ENCODE measurements at places on chromosomes 7 and 10.

- DNase-seq: no peak
Measured at GRCh38 chr7:17631061-17631460, 309.2 kb downstream of the SNX13 start.

- DNase-seq: no peak
Measured at GRCh38 chr7:151520419-151521261, 945 bp upstream of the RHEB start.

DNA sequence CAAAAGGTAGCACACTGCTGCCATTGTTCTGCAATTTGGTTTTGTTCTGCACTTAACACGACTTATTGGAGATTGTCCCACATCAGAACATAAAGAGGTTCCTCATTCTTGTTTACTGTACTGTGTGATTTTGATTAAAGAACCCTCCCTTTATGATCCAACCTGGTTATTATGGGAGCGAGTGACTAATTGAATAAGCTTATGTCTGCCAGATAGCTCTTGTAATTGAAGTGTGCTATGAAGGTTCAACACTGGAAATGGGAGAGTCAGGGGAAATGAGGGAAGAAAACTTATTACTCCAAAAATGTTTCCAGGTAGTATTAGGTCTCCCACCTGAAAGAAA is 33.9 kb downstream of the CASP7 start:
- no peak for DNase-seq

DNA sequence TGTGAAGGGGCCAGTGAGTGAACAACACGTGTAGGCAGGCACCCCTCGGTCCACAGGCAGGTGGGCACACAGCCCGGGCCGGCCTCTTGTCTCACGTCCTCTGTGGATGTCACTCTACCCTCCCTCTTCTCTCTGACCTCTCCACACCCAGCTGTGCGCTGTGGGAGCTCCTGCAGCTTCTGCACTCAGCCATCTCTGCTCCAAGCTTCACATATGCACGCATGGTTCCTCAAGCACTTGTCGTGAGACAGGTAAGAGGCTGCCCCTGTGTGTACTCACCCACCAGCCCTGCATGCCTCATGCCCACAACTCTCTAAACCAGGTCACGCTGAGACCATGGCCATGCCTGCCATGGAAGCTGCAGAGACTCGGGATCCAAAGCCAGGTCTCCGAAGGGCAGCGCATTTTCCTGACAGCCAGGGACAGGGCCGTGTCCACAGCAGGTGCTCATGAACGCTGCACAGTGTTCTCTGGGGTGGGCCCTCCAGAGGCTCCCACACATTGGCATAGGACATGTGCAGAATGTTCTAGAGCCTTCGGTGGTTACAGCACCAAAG is 477.5 kb downstream of the PTPRN2 start:
- no peak for DNase-seq

DNA sequence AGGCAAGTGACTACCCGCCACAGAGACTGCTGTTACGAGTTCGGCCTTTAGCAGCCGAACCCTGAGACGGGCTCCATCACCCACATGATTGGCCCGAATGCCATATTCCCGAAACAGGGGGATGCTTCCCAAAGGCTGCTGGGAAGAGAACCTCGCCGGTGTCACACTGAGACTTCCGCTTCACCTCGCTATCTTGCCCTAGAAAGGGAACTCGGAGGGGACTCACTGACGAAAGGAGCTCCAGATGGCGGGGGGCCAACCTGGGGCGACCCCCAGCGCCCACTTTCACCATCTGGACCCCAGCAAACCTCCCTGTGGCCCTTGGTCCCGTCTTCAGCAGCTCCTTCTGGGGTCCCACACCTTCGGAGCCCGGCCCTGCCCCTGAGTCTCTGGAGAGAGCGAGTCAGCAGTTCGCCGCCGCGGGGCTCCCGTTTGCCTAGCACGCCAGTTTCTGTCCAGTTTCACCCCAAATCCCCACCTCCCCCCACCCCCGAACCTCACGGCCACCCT is 529 bp downstream of the HPS1 start:
- no peak for DNase-seq

DNA sequence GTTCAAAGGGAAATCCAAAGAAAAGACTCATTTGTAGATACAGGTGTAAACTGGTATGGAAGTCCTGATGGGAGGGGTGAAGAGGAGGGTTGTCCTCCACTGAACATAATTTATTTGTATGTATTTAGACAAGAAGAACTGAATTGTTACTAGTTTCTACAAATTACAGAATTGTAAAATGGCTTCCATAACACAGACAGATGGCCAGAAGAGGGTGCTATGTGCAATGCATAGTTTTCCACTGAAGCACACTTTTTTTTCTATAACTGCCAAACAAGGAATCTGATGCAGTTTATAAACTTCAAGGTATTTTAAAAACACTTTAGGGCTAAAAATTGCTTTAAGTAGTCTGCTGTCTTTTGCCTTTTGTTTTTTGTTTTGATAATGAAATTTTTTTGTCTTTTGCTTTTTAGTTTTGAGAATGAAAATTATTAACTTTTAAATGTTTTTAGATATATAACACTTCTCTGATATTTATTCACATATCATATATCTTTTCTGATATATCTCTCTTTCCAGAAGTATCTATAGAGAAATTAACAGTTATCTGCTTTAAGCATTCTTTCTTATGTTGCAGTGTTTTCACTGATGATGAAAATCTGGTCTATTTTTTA is 58.5 kb downstream of the PHYHIPL start:
- DNase-seq: peak; percentile 3

- DNase-seq: peak; percentile 2
Measured at GRCh38 chr7:101754424-101755159, 62.8 kb upstream of the CUX1 start.

GRCh38 chr10:131162211-131162610 is 149.3 kb downstream of the TCERG1L start:
- no peak for DNase-seq

- DNase-seq: no peak
Measured at GRCh38 chr10:13590886-13591285, 4.1 kb downstream of the PRPF18 start.

- no peak for DNase-seq
Measured at GRCh38 chr7:30852308-30852684, 59.4 kb upstream of the AQP1 start.

GRCh38 chr10:59036311-59037017 is 140.0 kb upstream of the PHYHIPL start:
- no peak for DNase-seq

DNA sequence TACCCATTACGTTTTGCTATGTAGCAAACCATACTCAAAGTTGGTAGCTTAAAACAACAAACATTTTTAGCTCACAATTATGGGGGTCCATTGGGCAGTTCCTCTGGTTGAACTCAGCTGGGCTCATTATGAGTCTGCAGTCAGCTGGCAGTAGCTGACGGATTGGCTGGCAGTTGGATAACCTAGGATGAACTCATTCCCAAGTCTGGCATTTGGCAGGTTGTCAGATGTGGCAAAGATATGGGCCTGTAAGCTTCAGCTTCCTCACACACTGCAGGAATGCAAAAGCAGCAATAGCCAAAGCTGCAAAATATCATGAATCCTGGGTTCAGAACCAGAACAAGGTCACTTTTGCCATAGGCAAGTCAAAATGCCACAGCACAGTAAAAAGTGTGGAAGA is 412.2 kb upstream of the SORCS1 start:
- DNase-seq: no peak

DNA sequence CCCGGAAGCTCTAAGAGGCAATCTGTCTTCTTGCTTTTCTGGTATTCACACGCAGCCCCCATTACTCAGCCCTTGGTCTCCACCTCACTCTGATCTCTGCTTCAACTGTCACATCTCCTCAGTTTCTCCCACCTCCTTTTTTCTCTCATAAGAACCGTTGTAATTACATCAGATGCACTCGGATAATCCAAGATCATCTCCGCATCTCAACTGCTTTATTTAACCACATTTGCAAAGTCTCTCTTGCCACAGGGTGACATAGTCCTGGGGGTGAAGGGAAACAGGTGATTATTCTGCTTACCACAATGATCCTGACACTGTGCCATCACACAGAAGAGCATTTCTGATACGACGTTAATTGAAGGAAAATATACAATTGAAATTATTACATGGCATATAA is 79.9 kb downstream of the HACD1 start:
- no peak for DNase-seq

GRCh38 chr7:24660546-24660945 is 87.3 kb downstream of the PALS2 start:
- DNase-seq: no peak

DNA sequence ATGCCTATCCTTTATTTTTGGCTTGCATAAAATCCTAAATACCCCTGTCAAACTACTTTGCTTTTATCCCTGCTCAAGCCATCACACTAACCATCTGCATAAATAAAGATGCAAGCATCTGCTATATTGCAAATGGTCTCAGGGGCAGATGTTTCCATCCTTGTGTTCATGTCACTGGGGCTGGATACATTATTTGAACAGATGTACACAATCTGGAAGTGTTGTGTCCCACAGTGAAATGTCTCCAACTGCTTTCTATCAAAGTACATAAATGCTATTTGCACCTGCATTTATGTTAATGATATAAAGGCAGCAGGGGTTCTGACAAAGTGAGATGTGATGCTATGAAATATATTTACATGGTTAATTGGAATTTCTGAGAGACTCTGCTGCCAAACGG is 163.1 kb downstream of the ZNF438 start:
- no peak for DNase-seq

GRCh38 chr10:110850099-110850498 is 21.6 kb upstream of the PDCD4 start:
- no peak for DNase-seq

DNA sequence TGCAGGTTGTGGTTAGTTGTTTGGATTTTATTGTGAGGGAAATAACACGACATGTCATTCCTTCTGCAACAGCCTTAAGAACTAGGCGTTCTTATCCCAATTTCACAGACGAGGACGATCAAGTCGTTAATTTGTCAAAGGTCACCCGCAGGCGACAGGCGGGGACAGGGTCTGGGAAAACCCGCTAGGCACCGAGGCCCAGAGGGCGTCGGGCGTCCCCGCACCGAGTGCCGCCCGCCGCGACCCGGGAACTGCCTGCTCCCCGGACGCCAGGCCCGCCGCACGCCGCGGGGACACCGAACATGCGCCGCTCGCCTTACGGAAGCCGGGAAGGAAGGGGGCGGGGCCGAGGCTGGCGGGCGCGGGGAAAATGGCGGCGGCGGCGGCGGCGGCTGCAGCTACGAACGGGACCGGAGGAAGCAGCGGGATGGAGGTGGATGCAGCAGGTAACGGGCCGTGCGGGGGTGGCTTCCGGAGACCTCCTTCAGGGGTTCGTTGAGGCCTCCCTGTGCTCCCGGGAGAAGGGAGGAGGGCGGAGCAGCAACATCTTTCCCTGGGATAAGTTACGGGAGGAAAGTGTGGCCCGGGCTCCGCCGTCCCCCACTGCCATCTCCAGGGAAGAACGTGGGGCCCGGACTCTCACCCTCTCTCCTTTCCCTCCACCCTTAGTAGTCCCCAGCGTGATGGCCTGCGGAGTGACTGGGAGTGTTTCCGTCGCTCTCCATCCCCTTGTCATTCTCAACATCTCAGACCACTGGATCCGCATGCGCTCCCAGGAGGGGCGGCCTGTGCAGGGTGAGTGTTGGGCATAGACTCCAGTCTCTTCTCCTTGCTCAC is at the start of gene COPS6:
TSS of gene COPS6 (plus strand) at position 349 of the 837 bp plus-strand sequence. CDS start at position 371, 22 bp downstream.
- DNase-seq: peak; percentile 55

DNA sequence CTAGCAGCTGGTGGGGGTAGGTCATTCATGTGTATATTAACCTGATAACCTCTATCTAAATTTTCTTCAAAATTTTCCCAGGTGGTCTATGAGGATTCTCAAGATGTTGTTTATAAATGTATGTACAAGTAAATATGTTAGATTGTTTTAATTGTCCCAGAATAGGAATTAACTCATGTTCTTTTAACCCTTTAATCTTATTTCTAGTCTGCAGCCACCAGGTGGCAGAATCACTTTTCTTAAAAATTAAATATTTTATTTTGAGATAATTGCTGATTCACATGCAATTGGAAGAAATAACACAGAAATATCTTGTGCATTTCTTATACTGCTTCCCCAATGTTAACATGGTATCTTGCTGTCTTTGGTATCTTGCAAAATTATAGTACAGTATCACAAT is 589.5 kb downstream of the ARL4A start:
- DNase-seq: no peak

- peak; percentile 93 for DNase-seq
Measured at GRCh38 chr7:47153058-47153457, 428.9 kb downstream of the TNS3 start.

- peak; percentile 18 for DNase-seq
Measured at GRCh38 chr10:103566536-103566935, 73.0 kb downstream of the NEURL1 start.

- no peak for DNase-seq
Measured at GRCh38 chr10:15369256-15370211, 1.6 kb downstream of the FAM171A1 start.

DNA sequence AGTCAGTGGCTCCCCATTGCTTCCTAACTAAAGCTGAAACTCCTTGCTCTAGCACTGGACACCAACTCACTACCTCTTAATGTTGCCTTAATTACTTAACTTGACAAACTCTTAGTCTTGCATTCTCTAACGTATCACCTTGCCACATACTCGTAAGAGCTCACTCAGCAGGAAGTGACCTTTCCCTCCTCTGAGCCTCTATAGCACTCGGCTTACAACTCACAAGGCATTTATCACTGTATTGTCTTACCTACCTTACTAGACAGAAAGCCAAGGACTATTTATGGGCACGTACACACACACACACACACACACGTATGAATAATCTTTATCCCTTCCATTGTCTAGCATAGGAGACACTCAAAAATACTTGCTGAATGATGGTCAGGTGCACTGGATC is 21.2 kb downstream of the CEP41 start:
- DNase-seq: no peak

GRCh38 chr10:123057968-123058367 is 49.2 kb downstream of the ACADSB start:
- DNase-seq: no peak

DNA sequence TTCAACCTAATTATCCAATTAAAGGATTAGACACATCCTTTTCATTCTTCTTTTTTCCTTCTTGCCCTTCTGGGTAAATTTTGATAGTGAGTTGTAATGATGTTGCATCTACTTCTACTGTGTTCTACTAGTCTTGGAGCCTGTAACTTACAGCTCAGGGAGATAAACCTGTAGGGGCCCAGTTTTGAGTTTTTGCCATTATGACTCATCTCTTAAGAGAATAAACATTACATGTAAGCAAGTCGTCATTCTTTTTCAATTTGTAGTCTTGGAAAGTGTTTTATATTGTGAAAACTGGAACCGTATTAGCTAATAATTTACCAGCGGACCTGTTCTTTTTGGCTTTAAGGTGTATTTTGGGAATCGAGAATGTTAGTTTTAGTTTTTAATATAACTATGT is 89.7 kb upstream of the RPA3 start:
- no peak for DNase-seq

- no peak for DNase-seq
Measured at GRCh38 chr10:12489357-12489756, 140.0 kb downstream of the CAMK1D start.

- no peak for DNase-seq
Measured at GRCh38 chr7:151447901-151448260, 7.9 kb upstream of the CRYGN start.

DNA sequence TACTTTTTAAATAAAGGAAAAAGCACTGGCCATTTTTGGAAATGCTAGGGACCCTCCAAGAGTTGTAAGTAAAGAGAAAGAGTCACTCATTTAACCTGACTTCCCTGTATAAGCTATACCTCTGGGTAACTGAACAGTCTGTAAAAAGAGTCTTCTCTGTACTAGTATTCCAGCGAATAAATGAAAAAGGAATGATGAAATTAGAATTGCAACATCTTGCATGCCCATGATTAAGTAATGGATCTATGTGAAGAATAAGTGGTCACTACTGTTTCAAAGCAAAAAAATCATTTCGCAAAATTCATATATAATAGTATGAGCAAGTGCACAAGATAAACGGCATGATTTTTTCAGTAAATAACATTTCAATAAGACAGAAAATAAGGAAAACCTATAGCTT is 116.8 kb downstream of the ZFAND4 start:
- DNase-seq: no peak
